ENCODE measurements at places on chromosomes 2 and 18. TPM values are rescaled to one million over a fixed set of nuclear protein-coding genes. Genes with fewer than 3 reads are reported as not detected.

Gene BCL2
- total RNA-seq, result 9.1 TPM

Gene LRP1B
- 2.0 TPM for total RNA-seq

Gene NT5DC4
- 2.7 TPM for total RNA-seq

Gene GALR1
- total RNA-seq, result 0.36 TPM

GRCh38 chr2:110716959-110717645, 15.3 kb upstream of the ACOXL start:
- H3K27ac ChIP-seq, result no peak overlapping the region
- DNase-seq, result no peak
- H3K4me1 ChIP-seq, result peaks cover 11% of the 10 kb centered on the region

All from hepatocyte (in vitro differentiated cells).